Iris pigment epithelial cell (primary cell): ENCODE measurements at places on chromosomes 12 and 14.
A peak's percentile ranks its signal among the peaks of the same experiment; 100 is the strongest.

DNA sequence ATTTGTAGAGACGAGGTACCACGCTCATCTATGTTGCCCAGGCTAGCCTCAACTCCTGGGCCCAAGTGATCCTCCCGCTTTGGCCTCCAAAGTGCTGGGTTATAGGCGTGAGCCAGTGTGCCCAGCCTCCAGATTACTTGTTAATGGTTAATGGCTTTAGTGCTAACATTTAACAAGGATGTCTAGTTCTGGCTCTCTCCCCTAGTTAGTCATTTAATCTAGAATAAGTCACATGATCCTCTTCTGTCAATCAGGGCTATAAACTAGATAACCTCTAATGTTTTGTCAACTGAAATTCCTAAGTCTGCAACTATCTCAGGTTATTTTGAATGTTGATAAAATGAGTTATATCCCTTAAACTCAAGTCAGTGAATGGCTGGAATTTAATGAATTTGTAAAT lies 15.7 kb downstream of the ACTR6 start:
- no peak for DNase-seq

DNA sequence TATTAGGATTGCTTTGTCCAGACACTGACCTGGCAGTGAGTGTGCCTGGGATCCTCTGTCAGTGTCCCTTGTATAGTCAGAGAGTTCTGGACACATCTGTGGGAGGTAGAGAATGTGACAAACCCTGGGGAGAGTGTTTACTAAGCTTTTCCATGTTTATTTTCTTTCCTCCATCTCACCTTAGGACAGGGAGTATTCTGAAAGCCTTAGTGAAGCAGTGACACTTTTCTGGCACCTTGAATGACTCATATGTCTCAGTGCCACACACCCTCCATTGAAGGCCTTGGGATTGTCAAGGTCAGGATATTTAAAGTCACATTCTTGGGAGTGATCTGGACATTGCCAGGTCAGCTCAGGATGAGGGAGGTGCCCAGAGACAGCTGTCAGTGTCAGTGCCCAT lies 34.9 kb upstream of the CTDSP2 start:
- DNase-seq, result no peak

GRCh38 chr12:99431203-99431602 lies 216.3 kb upstream of the GARIN6 start:
- no peak for DNase-seq

DNA sequence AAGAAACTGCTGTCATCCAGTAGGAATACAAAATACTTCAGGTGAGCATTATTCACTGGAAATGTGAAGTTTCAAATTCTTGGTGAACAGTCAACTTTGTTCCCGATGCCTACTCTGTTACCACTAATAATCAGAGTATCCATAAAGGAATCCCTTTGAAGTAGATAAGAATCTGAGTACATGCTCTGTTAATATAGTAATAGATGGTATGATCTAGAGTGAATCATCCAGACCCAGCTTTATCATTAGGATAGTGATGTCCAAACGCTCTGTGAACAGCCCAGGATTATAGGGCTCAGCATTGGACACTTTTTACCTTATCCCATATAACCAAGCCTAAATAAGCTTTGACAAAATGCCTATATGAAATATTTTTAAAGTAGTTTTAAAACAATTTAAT lies 33.3 kb downstream of the PPP2R3C start:
- DNase-seq, result peak; percentile 49

GRCh38 chr12:101468948-101469347 lies 6.2 kb upstream of the SPIC start:
- no peak for DNase-seq

- no peak for DNase-seq
These were observed at the start of gene MYBPC1 for GRCh38 chr12:101594700-101595099. Gene MYBPC1, plus strand, starts transcription at chr12:101594971. Its CDS starts 100 bp downstream, at chr12:101595071.

DNA sequence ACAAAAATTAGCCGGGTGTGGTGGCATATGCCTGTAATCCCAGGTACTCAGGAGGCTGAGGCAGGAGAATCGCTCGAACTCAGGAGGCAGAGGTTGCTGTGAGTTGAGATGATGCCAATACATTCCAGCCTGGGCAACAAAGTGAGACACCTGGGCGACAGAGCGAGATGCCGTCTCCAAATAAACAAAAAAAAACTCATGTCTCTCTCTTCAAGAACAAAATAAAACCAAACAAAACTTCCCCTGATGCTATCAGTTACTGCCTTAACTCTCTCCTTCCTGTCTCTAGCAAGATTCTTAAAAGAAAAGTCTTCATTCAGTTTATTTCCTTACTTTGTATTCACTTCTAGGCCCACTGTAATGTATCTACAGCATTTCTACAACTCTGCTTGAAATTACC lies 20.8 kb downstream of the KLHL28 start:
- no peak for DNase-seq

DNA sequence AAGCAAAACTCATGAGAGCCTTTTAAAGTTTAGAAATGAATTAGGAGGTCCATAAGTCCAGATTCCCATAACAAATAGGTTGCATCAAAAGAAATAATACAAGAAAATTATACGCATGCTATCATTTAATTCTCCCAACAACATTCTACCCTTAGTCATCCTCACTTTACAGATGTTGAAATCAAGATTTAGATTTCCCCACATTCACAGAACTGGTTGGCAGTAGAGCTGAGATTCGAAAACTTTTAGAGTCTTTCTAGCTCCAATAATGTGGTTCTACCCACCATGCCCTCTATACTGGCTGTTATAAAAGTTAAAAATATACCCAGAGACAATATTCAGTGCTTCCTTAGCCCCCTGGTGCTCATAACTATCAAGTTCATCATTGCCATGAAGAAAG lies 56.6 kb upstream of the METAP2 start:
- DNase-seq, result peak; percentile 10

DNA sequence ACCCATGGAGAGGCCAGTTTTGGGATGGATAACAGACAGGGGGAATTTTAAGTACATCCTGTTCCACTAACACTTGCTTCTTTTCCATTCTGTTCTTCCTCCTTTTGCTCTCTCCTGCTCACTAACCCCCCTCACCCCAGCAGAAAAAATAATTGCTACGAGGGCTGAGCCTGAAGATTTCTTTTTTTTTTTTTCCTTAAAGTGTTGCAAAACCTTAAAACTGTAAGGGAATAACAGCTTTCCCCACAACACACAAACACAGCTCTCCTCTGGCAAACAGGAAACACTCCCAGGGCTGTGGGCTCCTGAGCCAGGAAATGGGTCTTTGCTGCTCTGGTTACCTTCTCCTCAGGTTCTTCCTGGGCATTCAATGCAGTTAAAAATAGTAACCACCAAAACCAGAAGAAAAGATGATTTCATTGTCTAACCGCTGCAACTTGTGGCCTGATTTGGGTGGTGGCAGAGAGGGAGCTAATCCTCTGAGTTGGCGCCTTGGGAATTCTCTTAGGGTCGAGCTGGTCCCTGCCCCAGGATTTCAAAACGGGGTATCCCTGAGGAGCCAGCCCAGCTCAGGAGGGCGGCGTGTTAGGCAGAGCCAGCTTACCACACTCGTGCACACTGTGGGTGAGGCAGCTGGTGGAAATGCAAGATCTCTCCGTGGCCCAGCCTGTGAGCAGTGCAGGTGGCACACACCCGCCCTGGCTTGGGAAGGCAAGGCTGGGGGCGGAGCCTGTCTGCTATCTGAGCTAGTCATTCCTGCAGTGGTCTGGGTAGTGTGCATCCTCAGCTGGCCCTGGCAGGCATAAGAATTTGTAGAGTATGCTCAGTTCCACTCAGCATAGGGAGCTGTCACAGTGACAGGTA lies 17.1 kb upstream of the EMP1 start:
- no peak for DNase-seq

DNA sequence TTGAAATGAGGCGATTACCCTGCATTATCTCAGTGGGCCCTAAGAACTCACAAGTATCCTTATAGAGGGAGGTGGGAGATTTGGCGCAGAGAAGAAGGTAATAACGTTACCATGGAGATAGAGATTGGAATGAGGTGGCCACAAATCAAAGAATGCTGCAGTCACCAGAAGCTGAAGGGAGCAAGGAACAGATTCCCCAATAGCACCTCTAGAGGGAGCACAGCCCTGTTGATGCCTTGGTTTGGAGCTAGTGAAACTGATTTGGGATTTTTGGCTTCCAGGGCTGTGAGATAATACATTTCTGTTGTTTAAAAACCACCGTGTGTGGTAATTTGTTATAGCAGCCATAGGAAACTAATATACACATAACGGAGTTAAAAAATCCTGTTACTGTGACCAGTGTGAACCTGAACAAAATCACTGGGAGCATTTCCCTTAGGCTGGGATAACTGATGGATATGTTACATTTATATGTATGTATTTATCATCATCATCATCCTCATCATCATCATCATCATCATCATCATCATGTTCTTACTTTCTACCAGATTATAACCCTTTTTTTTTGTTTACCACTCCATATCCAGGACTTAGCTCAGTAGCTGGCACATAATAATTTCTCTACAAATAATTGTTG lies 100.3 kb downstream of the LIN7A start:
- peak; percentile 71 for DNase-seq

- DNase-seq, result no peak
These were observed 149.4 kb downstream of the ADGRD1 start for GRCh38 chr12:131102991-131103668.

GRCh38 chr14:55851961-55852360 lies 266.2 kb upstream of the PELI2 start:
- no peak for DNase-seq

DNA sequence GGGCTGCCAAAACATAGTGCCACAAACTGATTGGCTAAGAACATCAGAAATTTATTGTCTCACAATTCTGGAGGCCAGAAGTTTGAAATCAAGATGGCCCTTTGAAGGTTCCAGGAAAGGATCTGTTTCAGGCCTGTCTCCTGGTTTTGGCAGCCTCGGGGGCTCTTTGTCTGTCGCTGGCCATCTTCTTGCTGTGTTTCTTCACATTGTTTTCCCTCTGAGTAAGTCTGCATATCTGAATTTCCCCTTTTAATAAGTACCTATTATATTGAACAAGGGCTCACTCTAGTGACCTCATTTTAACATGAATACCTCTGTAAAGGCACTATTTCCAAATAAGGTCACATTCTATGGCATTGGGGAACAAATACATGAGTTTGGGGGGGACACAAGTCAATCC lies 467.1 kb upstream of the MGAT4C start:
- peak; percentile 28 for DNase-seq

DNA sequence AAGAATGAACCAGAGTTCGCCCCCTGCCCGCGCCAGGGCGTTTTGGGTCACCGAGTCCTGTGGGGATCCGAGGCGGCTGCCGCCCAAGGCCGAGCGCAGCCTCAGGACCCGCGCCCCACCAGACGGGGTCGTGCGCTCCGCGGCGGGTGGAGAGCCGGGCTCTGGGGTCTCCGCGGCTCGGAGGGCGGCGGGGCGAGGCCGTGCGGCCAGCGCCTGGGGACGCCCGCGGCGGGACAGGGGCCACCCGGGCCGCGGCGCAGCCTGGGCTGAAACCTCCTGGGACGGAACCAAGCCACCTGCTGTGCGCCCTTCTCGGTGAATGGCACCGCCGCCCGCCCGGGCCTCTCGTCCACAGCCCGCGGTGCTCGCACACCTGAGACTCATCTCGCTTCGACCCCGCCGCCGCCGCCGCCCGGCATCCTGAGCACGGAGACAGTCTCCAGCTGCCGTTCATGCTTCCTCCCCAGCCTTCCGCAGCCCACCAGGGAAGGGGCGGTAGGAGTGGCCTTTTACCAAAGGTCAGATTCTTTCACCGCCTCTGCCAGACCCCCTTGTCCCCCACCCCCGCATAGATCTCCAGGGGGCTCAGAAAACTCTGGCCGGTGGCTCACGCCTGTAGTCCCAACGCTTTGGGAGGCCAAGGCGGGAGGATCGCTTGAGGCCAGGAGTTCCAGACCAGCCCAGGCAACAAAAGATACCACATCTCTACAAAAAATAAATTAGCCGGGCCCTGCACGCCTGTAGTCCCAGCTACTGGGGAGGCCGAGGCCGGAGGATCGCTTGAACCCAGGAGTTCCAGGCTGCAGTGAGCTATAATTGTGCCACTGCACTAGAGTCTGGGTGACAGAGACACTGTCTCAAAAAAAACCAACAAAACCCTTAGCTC lies 901 bp downstream of the B3GNT4 start:
- DNase-seq, result no peak

- DNase-seq, result peak; percentile 53
These were observed 10.5 kb downstream of the PALS1 start for GRCh38 chr14:67251573-67252226.

GRCh38 chr12:102824218-102824835 lies 92.7 kb downstream of the PAH start:
- peak; percentile 27 for DNase-seq

DNA sequence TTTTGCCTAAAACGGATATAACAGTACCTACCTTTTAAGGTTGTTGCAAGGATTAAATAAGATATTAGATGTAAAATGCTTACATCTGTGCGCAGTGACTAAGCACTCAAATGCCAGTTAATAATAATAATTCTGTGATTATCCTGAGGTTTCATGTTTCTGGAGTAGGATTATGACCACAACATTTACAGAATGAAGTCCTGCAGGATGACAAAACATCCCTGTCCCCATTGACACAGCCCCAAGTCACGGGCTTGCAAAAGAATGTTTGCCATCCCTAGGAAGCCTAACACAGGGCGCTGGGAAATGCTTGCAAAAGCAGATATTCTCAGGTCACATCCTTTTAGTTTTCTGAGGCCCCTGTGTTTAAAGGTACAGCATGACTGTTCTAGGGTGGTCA lies 20.1 kb downstream of the SUSD6 start:
- peak; percentile 61 for DNase-seq

GRCh38 chr12:94169495-94169894 lies 21.1 kb downstream of the PLXNC1 start:
- DNase-seq, result no peak

- no peak for DNase-seq
These were observed 613 bp downstream of the RECQL start for GRCh38 chr12:21500786-21501257.

- no peak for DNase-seq
These were observed 222.1 kb downstream of the SYT1 start for GRCh38 chr12:79086541-79087296.

DNA sequence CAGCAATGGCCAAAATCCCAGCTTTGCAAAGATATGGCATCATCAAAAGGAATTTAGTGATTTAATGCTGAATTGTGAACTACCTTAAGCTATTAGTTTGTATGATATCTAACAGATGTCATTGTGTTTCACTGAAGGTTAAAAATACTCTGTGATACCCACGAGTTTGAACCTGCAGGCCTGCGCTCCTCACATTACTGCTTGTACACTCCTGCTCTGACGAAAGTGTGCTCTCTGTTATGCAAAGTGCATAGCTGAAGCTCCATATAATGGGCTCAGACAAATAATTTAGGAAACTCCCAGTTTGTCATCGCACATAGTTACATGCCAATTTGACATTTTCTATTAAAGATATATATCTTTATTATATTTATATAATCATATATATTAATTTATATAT lies 52.2 kb downstream of the SPPL3 start:
- DNase-seq, result no peak

- no peak for DNase-seq
These were observed 463.6 kb downstream of the TMEM117 start for GRCh38 chr12:44299524-44299923.

DNA sequence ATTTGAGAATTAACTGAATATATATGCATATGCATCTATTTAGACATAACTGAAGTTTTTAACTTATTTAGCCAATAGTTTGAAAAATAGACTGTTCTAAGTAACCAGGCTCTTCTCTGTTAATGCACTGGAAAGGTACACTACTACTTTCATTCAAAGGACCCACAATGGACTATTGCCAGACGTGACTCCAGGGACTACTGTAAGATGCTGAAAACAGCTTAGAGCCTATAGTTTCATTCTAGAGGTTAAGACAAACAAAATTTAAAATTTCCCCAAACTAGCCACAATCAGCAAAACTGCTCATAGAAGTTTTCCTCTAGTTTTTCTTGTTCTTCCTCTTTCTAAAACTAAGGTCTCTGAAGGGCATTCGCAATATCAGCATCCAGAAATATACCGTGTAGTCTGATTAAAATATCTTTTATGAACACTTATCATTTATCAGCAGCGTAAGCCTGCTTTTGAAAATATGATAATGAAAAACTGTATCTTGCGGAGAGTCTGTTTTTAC lies 10.4 kb downstream of the APPL2 start:
- no peak for DNase-seq
